ENCODE measurements at places on chromosomes 7 and 10.

GRCh38 chr10:82092111-82092510 lies 217.1 kb downstream of the NRG3 start:
- DNase-seq = no peak

GRCh38 chr7:121873289-121874194 lies 581 bp downstream of the PTPRZ1 start:
- DNase-seq = no peak

- no peak for DNase-seq
Observed at GRCh38 chr7:139560678-139561077, 37.2 kb downstream of the CLEC2L start.

GRCh38 chr10:44571701-44572100 lies 186.8 kb upstream of the CXCL12 start:
- DNase-seq = no peak

DNA sequence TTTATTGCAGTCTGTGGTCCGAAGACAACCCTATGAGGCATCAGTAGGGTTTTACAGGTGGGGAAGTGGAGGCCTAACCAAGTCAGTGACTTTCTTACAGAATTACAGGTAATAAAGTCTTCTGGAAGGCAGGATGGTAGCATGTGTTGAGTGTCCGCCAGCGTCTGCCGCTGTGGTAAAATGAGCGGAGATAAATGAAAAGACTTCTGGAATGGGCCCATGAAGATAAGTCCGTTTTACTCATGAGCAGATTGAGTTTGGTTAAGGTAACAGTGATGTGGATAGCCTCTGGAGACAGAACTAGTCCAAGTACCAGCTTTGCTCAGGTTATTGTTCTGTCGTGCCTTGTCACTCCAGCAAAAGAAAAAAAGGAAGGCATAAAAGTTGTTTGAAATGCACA lies 966 bp downstream of the FBH1 start:
- no peak for DNase-seq

GRCh38 chr7:80372415-80372814 lies 139.4 kb downstream of the GNAT3 start:
- DNase-seq = no peak

- DNase-seq = no peak
Observed at GRCh38 chr7:87231711-87232110, 12.2 kb upstream of the TMEM243 start.

DNA sequence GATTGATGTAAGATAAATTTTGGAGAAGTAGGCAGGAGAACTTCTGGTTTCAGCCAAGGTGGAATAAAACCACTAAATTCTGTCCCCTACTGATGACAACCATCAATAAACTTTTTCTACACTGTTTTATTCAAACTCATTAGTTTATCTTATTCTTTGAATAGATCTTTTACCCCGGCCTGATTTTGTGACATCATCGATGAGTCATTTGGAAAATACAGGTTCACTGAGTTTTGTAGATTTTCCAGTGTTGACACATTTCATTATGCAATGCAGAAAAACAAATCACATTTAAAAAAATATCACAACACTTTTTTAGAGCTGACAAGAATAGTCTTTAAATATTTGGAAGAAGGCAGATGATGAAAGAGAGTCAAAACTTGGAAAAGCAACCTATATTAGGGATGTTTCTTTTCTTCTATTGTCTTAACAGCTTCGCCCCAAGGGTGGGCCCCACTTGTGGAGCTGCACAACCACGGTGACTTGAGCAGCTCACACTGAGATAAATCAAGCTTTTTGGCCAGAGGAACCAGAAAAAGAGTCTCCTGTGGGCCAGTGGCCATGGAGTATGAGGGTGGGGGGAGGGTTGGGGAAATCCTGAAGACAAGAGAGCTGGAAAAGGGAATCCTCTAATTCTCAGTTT lies 112.8 kb downstream of the PTEN start:
- DNase-seq = no peak

All from T-helper 2 cell (primary cell).